Testis (tissue), 5 donors: ENCODE measurements at places on chromosomes 13 and 19. TPM values are rescaled to one million over a fixed set of nuclear protein-coding genes. Genes with fewer than 3 reads are reported as not detected.
A peak's percentile ranks its signal among the peaks of the same experiment; 100 is the strongest.

CDX2 gene
- total RNA-seq: 0.06 TPM

EDDM13 gene
- 0.79 TPM for total RNA-seq

TMPRSS9 gene
- total RNA-seq: 9.8 TPM

TLE6 gene
- total RNA-seq: 12.5 TPM

ZNF525 gene
- 27.3 TPM for total RNA-seq

TEX29 gene
- total RNA-seq: 10.4 TPM

DNA sequence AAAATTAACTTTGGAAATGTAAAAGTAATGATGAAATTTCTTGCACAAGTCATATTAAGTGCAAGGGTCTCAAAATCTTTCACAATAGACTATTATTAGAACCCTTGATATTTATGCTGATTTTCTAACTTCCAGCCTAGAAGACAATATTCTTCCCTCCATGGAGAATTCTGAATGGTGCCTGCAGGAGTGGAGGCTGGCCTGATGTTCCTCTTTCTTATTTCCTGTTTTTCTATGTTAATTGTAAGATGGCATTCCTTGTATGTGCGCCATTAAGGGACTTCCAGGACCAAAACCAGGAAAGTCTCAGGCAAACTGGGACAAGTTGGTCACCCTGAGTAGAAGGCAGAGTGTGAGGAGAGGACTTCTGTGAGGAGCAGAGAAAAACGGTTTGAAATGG lies 294.9 kb downstream of the DLEU7 start:
- no peak overlapping the region for H3K27ac ChIP-seq
- H3K27me3 ChIP-seq: no peaks in the 10 kb centered on the region
- no peak overlapping the region for H3K4me3 ChIP-seq
- H3K36me3 ChIP-seq: no peaks in the 10 kb centered on the region
- DNase-seq: no peak

DNA sequence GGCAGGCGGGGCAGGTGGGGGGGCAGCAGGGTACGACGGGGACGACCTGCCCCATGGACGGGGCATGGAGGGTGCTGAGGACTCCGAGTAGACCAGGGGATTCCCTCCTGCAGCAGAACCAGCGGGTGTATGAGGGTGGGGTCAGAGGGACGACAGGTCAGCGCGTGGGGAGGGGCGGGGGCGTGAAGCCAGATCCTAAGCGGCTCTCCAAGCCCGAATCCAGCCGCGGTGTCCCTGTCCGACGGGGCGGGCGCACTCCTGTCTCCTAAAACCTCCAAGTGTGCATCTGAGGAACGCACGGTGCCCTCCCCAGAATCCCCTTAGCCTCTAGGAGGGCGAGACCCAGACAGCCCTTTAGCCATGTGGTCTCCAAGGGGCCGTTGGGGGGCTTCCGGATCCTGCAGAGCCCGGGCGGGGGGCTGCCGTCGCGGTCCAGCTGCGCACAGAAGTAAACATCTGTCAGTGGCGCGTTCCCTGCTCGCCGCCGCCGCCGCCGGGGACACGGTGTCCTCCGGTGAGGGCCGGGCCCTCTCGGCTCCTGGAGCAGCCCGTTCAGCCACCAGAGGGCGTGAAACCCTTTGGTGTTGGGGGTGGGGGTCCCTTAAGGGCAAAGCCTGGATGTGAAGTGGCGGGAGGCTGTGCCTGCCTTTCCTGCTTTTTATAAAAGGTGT lies 730 bp downstream of the NRTN start:
- peaks cover 25% of the 10 kb centered on the region for H3K4me1 ChIP-seq
- H3K27me3 ChIP-seq: no peaks in the 10 kb centered on the region
- no peak overlapping the region for H3K4me3 ChIP-seq
- no peak overlapping the region for H3K27ac ChIP-seq
- peak; percentile 76 for DNase-seq

DNA sequence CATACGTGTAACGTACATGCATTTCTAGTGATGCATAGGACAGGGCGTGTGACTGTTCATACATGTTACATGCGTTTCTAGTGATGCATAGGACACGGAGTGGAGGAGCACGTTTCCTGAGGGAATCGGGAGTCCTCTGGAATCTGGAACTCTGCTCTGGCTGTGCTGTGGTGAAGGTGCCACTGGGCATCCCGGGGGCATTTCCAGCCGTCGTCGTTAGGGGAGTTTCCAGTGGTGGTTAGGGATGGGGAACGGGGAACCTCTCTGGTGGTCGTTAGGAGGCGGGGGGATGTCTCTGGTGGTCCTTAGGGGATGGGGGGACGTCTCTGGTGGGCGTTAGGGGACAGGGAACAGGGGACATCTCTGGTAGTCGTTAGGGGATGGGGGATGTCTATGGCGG lies 209.6 kb upstream of the SOX1 start:
- H3K27me3 ChIP-seq: no peaks in the 10 kb centered on the region
- no peaks in the 10 kb centered on the region for H3K36me3 ChIP-seq
- no peaks in the 10 kb centered on the region for H3K4me1 ChIP-seq

- H3K4me3 ChIP-seq: no peak overlapping the region
- no peaks in the 10 kb centered on the region for H3K27me3 ChIP-seq
- H3K36me3 ChIP-seq: no peaks in the 10 kb centered on the region
- no peak for DNase-seq
- peaks cover 3% of the 10 kb centered on the region for H3K4me1 ChIP-seq
- no peak overlapping the region for H3K27ac ChIP-seq
Observed at GRCh38 chr19:16566161-16566560, 6.1 kb downstream of the SLC35E1 start.

- no peaks in the 10 kb centered on the region for H3K4me1 ChIP-seq
- no peak overlapping the region for H3K4me3 ChIP-seq
- DNase-seq: no peak
- no peaks in the 10 kb centered on the region for H3K36me3 ChIP-seq
- H3K27me3 ChIP-seq: no peaks in the 10 kb centered on the region
- no peak overlapping the region for H3K27ac ChIP-seq
Observed at GRCh38 chr13:93368718-93369117, 142.1 kb downstream of the GPC6 start.

DNA sequence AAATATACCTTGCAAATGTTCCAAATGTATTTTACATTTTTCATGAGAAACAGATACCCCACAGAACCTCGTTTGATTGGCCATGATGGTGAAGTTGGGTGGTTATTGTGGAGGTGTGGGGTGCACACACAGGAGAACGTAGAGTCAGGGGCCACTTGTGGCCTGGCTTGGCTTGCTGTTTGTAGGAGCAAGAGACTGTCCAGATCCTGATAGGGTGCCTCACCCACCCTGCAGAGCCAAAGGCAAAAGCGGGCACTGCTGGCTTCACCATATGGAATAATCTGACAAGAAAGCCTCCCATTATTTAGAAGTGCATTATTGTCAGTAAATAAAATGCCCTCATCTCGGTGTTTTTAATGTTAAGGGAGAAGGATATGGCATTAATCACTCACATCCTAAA lies 330.2 kb downstream of the TEX29 start:
- no peak for DNase-seq
- H3K27ac ChIP-seq: no peak overlapping the region
- no peaks in the 10 kb centered on the region for H3K4me1 ChIP-seq
- H3K4me3 ChIP-seq: no peak overlapping the region
- no peaks in the 10 kb centered on the region for H3K36me3 ChIP-seq

- no peaks in the 10 kb centered on the region for H3K27me3 ChIP-seq
- peaks cover 14% of the 10 kb centered on the region for H3K4me1 ChIP-seq
- DNase-seq: peak; percentile 61
- H3K36me3 ChIP-seq: no peaks in the 10 kb centered on the region
Observed at GRCh38 chr19:31350693-31351055, 1.4 kb upstream of the TSHZ3 start.

DNA sequence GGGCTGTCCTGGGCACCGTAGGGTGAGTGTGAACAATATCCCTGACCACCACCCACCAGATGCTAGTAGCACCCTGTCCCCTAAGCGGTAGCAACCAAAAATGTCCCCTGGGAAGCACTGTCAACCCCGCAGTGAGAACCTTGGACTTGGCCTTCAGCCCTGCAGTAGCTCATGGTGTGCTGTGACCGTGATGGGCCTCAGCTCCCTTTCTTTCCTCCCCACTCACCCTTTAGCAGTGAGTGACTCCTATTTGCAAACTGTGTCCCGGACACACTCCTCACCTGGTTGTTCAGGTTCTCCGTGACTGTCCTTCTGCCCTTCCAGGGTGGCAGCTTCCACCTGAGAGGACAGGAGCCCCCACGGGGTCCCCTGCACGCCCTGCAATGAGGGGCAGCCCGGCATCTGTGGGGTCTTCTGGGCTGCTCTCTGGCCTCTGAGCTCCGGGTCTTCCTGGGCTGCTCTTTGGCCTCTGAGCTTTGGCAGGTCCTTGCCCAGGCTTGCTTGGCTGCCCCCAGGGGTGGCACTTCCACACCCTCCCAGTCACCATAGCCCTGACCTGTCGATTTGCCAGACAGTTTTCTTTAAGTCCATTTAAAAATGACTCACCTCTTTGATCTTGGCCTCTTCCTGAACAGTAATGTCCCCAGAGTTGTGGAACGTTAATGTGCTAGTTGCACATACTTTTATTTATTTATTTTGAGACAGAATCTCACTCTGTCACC lies 3.8 kb downstream of the KDM4B start:
- H3K27ac ChIP-seq: no peak overlapping the region
- no peaks in the 10 kb centered on the region for H3K27me3 ChIP-seq
- no peak overlapping the region for H3K4me3 ChIP-seq
- H3K4me1 ChIP-seq: peaks cover 48% of the 10 kb centered on the region
- no peak for DNase-seq
- no peaks in the 10 kb centered on the region for H3K36me3 ChIP-seq

- no peaks in the 10 kb centered on the region for H3K27me3 ChIP-seq
- no peaks in the 10 kb centered on the region for H3K36me3 ChIP-seq
- no peak overlapping the region for H3K27ac ChIP-seq
Observed at GRCh38 chr13:113989585-113990300, 15.9 kb upstream of the C13orf46 start.

DNA sequence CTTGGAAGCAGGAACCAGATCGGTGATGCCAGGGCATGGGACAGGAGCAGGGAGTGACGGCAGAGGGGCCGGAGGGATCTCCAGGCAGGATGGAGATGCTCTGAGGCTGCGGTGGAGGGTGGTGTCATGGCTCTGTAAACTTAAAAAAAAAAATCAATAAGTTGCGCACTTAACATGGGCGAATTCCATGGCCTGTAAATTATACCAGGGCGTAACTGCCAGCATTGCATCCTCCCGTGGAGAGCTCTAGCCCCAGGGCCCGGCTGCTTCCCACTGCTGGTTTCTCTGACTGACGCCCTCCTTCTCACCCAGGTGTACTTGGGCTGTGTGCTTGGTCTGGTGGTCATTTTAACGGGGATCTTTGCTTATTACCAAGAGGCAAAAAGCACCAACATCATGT lies 8.7 kb downstream of the ATP12A start:
- no peak for DNase-seq
- no peak overlapping the region for H3K4me3 ChIP-seq
- no peak overlapping the region for H3K27ac ChIP-seq
- H3K27me3 ChIP-seq: no peaks in the 10 kb centered on the region

- no peaks in the 10 kb centered on the region for H3K36me3 ChIP-seq
- no peaks in the 10 kb centered on the region for H3K4me1 ChIP-seq
- no peaks in the 10 kb centered on the region for H3K27me3 ChIP-seq
- no peak overlapping the region for H3K27ac ChIP-seq
Observed at GRCh38 chr13:108962654-108963053, 333.2 kb downstream of the MYO16 start.

DNA sequence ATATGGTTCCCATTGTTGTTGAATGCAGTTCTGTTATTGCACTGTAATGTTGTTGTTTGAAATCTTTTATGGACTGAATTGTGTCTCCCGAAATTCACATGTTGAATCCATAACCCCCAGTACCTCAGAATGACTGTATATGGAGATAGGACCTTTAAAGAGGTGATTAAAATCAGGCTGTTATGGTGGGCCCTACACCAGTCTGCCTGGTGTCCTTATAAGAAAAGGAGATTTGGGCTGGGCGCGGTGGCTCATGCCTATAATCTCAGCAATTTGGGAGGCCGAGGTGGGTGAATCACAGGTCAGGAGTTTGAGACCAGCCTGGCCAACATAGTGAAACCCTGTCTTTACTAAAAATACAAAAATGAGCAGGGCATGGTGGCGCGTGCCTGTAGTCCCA lies 7.4 kb downstream of the CXCL17 start:
- H3K27ac ChIP-seq: no peak overlapping the region
- no peaks in the 10 kb centered on the region for H3K27me3 ChIP-seq

DNA sequence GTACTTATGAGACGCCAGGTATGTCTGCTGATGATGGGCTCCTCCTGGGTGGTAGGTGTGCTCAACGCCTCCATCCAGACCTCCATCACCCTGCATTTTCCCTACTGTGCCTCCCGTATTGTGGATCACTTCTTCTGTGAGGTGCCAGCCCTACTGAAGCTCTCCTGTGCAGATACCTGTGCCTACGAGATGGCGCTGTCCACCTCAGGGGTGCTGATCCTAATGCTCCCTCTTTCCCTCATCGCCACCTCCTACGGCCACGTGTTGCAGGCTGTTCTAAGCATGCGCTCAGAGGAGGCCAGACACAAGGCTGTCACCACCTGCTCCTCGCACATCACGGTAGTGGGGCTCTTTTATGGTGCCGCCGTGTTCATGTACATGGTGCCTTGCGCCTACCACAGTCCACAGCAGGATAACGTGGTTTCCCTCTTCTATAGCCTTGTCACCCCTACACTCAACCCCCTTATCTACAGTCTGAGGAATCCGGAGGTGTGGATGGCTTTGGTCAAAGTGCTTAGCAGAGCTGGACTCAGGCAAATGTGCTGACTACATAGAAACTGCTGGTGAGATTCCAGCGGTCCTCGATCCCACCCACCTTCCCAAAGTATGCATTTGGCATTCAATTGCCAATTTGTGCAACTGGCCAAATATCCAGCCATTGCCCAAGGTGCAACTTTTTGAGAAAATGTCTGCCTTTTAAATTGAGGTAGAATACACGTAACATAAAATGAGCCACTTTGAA lies 10.2 kb downstream of the OR2Z1 start:
- H3K27me3 ChIP-seq: no peaks in the 10 kb centered on the region
- H3K27ac ChIP-seq: no peak overlapping the region
- H3K4me3 ChIP-seq: no peak overlapping the region
- H3K36me3 ChIP-seq: no peaks in the 10 kb centered on the region
- no peaks in the 10 kb centered on the region for H3K4me1 ChIP-seq
- peak; percentile 24 for DNase-seq

DNA sequence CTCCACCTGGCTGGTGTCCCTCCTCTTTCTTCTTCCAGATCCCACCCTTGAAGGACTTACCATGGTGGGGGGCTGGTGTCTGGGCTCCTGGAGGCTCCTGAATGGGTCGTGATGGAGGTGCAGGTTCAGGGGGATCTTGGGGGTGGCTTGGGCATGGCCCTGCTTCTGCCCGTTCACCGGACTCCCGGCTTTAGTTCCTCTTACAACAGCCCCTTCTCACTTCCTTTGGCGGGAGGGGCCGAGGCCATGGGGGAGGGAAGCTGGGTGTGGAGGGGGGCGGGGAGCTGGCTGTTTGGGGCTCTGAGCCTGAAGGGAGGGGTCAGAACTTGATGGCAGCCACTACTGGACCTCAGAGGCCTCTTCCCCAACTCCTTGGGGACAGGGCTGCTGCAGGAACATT lies at the start of gene MYO1F:
Gene MYO1F (minus strand): TSS at position 196 of the 400 bp plus-strand sequence. CDS start 133 bp downstream, at position 63.
- peak within 1 kb of the TSS; percentile 34 for H3K4me3 ChIP-seq
- no peak within 1 kb of the TSS for H3K27ac ChIP-seq
- no peaks in the 10 kb centered on the region for H3K36me3 ChIP-seq
- DNase-seq: peak; percentile 35
- H3K27me3 ChIP-seq: no peaks in the 10 kb centered on the region
- H3K4me1 ChIP-seq: no peaks in the 10 kb centered on the region
